ENCODE measurements at places on chromosomes 6 and 20. TPM values are rescaled to one million over a fixed set of nuclear protein-coding genes. Genes with fewer than 3 reads are reported as not detected.

GRCh38 chr6:125824946-125825771 is 34.4 kb downstream of the NCOA7 start:
- no peak for DNase-seq

DNA sequence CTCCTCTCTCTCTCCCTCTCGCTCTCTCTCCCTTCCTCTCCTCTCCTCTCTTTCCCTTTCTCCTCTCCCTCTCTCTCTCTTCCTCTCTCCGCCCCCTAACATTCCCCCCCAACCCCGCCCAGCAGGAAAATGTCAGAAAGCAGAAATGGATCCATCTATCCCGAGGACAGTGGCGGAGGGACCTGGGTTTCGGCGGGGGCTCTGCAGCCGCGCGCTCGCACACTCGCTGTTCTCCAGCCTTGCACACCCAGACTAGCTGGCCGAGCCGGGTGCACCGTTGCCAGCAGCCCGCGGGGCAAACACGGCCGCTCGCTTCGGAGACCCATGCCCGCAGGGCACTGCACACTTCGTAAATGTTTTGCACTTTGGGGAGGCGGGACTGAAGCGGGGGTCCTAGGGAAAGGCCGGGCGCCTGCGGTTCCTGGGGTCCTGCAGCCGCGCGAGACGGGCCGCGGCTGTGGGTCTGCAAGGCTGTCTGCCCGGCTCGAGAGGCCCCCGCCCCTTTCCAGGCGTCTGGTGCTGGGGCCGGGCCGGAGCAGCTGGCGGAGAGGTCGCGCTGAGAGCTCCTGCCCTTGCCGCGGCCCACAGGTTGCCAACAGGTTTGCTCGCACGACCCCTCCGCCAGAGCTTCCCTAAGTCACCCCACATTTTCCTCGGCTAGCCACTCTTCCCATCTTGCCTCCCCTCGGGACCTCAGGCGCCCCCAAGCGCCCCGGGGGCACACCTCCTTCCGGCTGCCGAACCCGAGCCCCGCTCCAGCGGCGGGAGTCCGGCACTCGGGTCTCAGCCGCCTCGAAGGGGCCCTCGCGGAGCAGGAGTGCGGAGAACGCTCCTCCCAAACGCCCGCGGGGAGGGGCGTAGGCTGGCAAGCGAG is 818 bp upstream of the MDGA1 start:
- DNase-seq: peak; percentile 2

DNA sequence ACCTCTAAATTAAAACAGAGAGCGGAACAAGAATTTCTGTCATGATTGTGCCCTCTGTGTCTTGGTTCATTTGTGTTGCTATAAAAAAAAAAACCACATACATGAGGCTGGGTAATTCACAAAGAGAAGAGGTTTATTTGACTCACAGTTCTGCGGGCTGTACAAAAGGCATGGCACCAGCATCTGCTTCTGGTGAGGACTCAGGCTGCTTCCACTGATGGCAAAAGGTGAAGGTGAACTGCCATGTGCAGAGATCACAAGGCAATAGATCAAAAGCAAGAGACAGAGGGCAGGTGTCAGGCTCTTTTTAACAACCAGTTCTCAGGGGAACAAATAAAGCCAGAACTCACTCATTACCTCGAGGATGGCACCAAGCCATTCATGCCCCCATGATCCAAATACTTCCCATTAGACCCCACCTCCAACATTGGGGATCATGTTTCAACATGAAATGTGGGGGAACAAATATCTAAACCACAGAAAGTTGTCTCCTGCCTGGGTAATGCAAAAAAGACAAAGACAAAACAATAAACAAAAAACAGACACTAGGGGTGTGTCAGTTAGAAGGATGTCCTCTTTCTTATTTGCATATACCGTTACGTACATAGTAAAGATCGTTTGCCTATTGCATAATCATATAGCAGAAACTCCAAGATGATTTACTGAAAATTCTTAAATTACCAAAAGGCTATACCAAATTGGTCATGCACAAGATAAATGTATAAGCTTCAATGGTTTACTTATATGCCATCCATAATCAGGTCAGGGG is 17.0 kb downstream of the SERPINB9 start:
- DNase-seq: no peak

GRCh38 chr6:158002951-158003853 is 21.5 kb downstream of the SYNJ2 start:
- peak; percentile 97 for DNase-seq

GRCh38 chr6:26556263-26557070 is 18.3 kb downstream of the HMGN4 start:
- DNase-seq: peak; percentile 91

The OOEP gene
- not detected for total RNA-seq

The SLC25A27 gene
- total RNA-seq: 4.3 TPM

- no peak for DNase-seq
Measured at GRCh38 chr6:139050770-139051313, 22.3 kb downstream of the ABRACL start.

- no peak for DNase-seq
Measured at GRCh38 chr20:23995905-23996666, 7.5 kb upstream of the GGTLC1 start.

DNA sequence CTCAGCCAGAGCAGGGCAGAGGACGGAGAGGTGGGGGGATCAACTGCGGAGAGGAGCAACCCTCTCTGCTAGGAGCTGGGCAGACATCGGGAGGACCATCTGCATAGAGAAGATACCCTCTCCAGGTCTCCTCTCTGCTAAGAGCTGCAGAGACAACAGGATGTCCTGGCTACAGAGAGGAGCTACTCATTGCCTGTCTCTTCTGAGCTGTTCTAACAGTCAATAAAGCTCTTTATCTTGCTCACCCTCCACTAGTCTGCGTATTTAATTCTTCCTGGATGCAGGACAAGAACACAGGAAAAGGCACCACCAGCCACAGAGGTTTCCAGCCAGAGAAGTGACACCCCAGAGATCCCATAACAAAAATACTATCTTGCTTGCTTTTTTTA is 871.1 kb upstream of the GJE1 start:
- no peak for DNase-seq

The MUC22 gene
- total RNA-seq: 0.05 TPM

The SNAI1 gene
- total RNA-seq: 9.1 TPM

The PLG gene
- 0.16 TPM for total RNA-seq

DNA sequence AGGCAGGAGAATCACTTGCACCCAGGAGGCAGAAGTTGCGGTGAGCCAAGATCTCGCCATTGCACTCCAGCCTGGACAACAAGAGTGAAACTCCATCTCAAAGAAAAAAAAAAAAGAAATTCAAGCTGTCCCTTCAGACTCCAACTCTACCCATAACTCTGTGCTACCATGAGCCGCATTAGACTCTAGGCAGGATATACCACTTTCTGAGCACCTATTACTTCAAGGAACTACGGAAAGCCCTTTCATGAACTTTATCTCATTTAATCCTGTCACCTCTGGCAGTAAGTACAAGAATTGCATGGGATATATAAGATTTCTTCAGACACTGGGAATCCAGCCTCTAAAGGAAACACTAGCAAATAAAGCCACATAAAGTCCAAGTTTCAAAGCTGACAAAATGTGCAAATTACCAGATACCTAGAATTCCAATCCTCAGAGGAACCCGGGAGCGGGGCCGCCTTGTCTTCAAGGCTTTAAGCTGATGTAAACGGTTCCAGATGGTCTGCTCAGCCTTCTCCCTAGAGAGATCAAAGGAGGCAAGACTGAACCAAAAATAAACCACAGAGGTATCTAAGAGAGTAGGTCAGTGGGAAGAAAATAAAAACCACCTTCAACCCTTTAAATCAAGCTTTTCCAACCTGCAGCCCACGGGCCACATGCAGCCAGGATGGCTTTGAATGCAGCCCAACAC is 9.4 kb downstream of the CDK5RAP1 start:
- peak; percentile 73 for DNase-seq

The PHACTR1 gene
- total RNA-seq: 10.0 TPM

The MOG gene
- not detected for total RNA-seq
